Ammon's horn (tissue), 1 donor: ENCODE measurements at places on chromosomes 6 and 20.

DNA sequence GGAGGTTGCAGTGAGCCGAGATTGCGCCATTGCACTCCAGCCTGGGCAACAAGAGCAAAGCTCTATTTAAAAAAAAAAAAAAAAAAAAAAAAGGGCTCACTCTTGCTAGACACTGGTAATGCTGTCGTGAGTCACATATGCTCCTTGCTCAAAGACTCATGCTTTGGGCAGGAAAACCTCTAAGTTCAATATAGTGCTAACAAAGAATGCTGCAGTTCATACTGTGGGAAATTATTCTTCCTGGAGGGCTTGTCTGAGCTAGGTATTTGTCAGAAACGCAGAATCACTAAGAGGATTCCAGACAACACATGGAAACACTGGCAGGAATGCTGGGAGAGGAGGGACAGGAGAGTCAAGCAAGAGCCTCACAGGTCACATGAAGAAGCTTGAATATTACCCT lies 2.3 kb upstream of the LYRM2 start:
- DNase-seq, result no peak

- DNase-seq, result no peak
These were observed 147.0 kb downstream of the CDH26 start for GRCh38 chr20:60104993-60105803.

DNA sequence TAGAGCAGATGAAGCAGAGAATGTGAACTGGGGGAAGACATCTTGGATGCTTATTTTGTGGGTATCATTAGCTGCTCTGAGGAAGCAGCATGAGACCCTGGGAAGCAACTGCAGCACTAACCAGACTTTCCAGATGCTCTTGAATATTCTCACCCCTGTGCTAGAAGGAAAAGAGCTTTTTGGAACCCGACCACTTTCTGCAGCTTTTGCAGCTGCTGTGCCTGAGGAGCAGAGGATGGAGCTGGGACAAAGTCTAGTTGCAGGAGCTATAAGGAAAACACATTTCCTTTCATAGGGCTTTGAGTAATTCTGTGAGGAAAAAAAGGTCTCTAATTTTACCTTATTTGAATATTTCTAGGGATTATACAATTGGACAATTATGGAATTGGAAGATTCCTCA lies 369.7 kb downstream of the CD109 start:
- DNase-seq, result no peak

DNA sequence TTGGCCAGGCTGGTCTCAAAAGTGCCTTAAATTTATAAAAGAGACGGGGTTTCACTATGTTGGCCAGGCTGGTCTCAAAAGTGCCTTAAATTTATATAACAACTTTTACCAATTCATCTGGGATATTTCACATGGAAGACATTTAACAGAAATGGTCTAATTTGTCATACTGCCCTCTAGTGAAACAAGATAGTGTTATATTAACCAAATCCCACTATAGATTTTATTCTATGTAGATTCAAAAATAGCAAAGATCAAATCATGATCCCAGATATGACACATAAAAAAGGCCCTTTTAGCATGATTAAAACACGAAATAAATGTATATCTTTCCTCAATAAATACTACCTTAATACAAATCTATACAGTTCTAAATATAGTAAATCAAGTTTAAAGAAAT lies 102.8 kb upstream of the TFAP2D start:
- no peak for DNase-seq

GRCh38 chr6:71123051-71123450 lies 165.6 kb upstream of the OGFRL1 start:
- DNase-seq, result no peak

- no peak for DNase-seq
These were observed 400.8 kb downstream of the ARHGAP18 start for GRCh38 chr6:129309154-129309553.
